ENCODE measurements at places on chromosomes 7 and 10.
A peak's percentile ranks its signal among the peaks of the same experiment; 100 is the strongest.

DNA sequence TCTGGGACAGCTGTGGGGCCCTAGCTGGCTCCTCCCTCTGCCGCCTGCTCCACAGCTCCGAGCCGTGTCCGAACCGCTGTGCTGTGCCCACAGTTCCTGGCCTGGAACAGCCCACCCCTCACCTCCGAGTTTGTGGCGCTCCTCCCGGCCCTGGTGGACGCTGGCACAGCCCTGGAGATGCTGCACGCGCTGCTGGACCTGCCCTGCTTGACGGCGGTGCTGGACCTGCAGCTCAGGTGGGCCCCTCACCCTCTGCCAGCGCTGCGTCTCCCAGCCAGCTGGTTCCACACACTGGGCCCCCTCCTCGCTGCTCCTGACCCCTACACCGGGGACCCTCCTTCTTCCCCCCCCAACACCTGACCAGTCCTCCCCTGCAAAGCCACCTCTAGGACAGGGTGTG is 12.1 kb downstream of the AP5Z1 start:
- no peak for DNase-seq

GRCh38 chr10:129105266-129105665 is 361.8 kb upstream of the MGMT start:
- DNase-seq = no peak

DNA sequence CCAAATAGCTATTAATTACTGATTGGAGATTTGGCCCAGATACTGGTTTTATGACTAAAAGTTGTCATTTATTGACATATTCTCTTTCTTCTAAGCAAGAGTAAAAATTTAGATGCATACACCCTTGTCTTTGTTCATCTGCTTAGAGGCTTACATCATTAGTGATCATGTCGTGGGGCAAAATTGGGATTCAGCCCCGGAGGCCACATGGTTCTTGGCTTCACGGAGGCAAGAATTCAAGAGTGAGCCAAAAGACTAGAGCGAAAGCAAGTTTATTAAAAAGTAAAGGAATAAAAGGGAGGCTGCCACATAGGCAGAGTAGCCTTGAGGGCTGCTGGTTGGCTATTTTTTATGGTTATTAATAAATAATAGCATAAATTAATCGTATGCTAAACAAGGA is 41.1 kb downstream of the MINPP1 start:
- DNase-seq = no peak

GRCh38 chr7:127858091-127858914 is 172.9 kb downstream of the LRRC4 start:
- no peak for DNase-seq

- no peak for DNase-seq
Observed at GRCh38 chr10:58281092-58281752, 12.3 kb downstream of the CISD1 start.

DNA sequence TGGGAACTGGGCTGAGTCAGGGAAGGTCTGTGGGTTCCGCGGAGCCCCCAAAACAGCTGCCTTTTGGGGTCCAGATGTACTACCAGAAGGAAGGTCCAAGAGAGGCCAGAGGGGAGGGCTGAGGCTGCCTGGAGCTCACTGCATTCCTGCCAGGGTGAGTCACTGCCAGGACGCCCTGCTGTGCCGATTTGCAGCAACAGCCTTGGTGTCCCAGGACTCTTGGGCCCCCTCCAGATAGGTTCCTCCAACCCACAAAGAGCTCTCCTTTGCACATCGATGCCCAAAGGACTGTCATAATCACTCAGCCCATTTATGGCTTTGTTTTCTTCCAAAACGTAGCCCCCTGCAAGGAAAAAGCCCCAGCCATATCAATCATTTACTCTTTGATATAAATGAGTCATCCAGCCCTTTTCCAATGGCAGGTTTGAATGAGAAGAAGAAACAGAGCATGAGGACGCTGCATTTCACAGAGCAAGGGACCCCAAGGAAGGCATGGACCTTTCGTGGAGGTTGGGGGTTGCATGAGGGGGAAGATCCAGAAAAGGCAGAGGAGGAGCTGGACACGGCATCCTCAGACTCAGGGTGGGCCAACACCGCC is 32.2 kb upstream of the COL13A1 start:
- DNase-seq = no peak

GRCh38 chr7:155581107-155581830 is 34.9 kb upstream of the CNPY1 start:
- no peak for DNase-seq

DNA sequence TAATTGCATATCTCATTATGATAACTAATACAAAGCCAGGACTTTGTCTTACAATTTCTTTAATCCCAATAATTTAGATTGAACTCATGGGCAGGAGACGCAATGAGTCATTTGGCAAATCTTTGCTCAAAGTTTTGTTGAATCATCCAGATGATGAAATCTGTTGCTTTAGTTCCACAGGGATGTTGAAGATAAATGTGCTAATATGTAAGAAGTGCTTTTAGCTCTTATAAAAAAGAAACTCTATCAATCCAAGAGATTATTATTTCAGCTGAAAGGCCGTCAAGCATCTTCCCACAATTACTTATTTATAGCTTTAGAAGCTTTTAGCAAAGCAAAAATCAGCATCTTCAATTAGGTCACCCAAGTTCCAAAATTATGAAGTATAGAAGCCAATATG is 36.8 kb upstream of the ANK3 start:
- DNase-seq = peak; percentile 56

GRCh38 chr7:81626008-81626407 is 143.8 kb downstream of the HGF start:
- no peak for DNase-seq

Measured in putamen (tissue), 1 donor.